Stimulated activated CD4-positive, alpha-beta T cell treated with anti-CD3 and anti-CD28 coated beads, Interleukin-15, amount 100 ng/mL, for 1 hour (primary cell): ENCODE measurements at places on chromosomes 1 and 21.

GRCh38 chr1:20698195-20698910, 19.5 kb downstream of the KIF17 start:
- no peak for DNase-seq

- no peak for DNase-seq
Observed at GRCh38 chr1:27137544-27138075, 17.3 kb downstream of the SLC9A1 start.

- DNase-seq: no peak
Observed at GRCh38 chr1:59020151-59020997, 236.5 kb upstream of the JUN start.

DNA sequence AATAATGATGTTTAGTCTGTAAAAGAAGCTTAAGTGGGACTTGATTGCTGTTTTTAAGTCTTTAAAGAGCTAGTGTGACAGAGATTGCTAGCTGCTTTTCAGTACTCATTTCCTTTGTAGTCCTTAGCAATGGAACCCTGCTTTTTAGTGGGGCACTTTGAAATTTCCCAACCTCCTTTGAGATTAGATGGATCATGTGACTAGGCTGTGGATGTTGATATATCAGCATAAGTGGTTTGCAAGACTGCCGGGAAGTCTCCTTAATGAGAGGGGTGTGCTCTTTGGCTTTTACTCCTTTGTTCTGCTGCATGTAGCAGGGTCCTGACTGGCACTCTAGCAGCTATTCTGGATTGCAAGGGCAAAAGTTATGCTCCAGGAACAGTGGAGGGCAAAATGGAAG, 11.2 kb upstream of the RCOR3 start:
- no peak for DNase-seq

GRCh38 chr1:98402860-98403259, 258.7 kb upstream of the SNX7 start:
- DNase-seq: no peak

DNA sequence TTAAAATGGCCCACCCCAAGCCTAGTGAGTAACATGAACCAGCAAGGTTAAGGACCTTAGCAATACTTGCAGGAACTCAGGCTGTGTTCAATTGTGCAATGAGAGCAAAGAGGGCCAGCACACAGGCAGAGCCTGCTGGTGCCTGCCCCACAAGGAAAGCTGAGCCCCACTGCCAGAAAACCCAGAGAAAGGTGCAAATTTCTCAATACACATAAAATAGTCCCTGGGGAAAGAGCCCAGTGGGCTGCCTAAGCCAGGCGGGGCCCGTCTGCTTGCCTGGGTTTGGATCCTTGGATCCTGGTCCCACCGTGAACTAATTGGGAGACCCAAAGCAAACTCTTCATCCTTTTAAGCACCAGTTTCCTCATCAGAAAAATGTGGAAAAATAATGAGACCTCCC, 128.5 kb upstream of the CACNA1E start:
- no peak for DNase-seq

- no peak for DNase-seq
Observed at GRCh38 chr1:203097001-203097400, 11.2 kb upstream of the MYOG start.

GRCh38 chr1:104795931-104796330, 1046.2 kb downstream of the AMY1C start:
- DNase-seq: no peak

- no peak for DNase-seq
Observed at GRCh38 chr1:160058087-160058486, 11.9 kb downstream of the KCNJ10 start.

DNA sequence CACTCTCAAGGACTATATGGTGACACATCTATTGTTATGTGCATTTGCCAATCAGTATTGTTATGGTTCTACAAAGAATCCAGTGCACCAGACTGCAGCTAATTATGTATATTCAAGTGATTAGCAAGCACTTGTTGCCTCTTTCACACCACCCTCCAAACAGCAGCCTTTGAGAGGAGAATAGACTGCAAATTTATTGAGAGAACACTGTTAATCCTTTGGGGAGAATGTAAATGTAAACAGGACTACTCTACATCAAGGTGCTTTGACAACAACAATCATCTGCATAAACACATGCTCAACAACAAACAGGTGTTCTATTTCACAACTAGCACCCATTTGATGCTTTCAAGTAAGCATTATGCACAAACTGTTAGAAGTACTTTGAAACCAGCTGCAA, 117.4 kb downstream of the AKT3 start:
- DNase-seq: no peak

GRCh38 chr1:244096691-244097090, 45.6 kb downstream of the ZBTB18 start:
- DNase-seq: no peak

DNA sequence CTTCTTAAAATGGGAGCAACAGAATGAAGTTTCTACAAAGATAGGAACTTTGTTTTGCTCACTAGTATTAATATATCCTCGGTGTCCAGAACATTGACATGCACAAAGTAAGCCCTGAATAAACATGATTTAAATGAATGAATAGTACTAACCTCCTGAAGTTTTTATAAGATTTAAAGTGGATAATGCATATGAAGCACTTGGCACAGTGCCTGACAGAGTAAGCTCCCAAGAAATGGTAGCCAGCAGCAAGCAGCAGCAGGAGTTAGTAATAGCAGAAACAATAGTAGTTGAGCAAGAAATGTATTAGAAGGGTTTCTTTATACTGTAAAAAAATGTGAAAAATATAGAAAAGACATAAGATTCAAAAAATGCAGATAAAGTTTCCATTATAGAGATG, 258.1 kb upstream of the C1orf87 start:
- no peak for DNase-seq

- no peak for DNase-seq
Observed at GRCh38 chr1:103513711-103514110, 11.8 kb upstream of the RNPC3 start.

GRCh38 chr1:43870306-43870705, 63.3 kb upstream of the ARTN start:
- no peak for DNase-seq

- DNase-seq: no peak
Observed at GRCh38 chr1:36807262-36807661, 227.1 kb downstream of the GRIK3 start.

GRCh38 chr1:22665752-22666151, 12.7 kb downstream of the C1QB start:
- no peak for DNase-seq

- DNase-seq: no peak
Observed at GRCh38 chr21:45109831-45110492, 35.6 kb downstream of the ADARB1 start.

DNA sequence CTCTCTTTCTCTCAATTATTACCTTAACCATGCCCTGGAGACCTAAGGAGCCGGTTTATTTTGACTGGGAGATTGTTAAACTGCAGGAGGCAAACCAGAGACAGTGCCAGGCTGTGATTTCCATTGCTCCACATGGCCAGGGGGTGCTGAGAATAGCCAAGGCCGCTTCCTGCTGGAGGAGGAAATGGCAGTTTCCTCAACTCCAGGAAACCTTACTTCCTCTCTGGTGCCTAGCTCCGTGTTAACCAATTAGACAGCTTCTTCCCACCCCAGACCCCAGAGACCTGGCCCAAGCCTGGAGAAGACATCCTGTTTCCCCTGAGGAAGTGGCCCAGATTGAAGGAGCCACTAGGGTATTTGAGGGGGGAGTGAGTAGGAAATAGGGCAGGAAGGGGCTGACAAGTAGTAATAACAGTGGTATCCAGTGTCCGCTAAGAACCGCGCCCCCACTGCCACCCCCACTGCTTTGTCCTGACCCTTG, 161.2 kb downstream of the PLPP3 start:
- DNase-seq: no peak

GRCh38 chr1:31739346-31739745, 24.8 kb downstream of the ADGRB2 start:
- DNase-seq: no peak

- DNase-seq: no peak
Observed at GRCh38 chr1:107877745-107878144, 87.2 kb downstream of the VAV3 start.

DNA sequence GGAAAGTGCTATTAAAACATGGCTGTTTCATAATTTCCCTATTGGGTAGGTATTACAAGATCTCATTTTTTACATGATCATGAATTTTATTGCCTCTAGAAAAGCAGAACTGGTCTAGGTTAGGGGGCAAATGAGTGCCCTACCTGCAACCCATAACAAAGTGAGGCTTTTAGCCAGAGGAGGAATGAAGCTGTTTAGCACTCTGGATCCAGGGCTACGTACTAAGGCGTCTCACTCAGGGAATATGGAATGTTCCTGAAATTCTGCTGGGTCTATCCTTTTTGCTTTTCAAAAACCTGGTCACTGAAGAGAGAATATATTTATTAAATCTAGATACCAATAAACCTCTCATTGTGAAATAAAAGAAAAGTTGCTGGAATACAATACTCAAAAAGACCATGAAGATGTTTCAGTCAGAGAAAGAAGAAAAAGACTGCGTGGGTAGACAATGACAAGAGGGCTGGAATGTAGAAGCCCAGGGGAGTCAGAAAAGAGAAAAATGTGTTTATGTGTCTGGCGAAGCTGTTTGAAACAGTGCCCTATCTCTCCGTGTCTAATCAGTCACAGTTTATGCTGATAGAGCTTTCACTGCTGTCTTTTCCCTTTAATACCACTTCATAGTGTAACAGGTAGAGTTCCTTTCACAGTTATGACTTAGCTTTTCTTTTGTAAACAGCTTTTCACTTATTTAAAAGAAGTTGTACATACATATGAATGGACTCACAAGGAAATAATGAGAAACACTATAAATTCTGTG, 25.0 kb upstream of the SYDE2 start:
- no peak for DNase-seq

- DNase-seq: no peak
Observed at GRCh38 chr1:84883286-84883685, 9.7 kb downstream of the LPAR3 start.

DNA sequence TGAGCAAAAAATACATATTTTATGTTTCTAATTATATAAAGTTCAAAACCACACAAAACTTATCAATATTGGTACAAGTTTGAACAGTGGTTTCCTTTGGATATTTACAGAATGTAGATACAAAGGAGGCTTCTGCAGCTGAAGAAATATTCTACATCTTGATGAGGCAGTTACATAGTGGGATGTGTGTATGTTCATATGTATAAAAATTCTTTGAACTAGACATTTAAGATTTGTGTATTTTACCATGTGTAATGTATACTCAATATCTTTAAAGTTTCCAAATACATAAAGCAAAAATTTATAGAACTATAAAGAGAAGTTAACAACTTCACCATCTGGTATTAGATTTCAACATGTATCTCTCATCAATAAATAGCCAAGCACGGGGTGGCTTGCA, 80.7 kb upstream of the TNFSF4 start:
- no peak for DNase-seq

GRCh38 chr1:30372792-30373433, 350.5 kb downstream of the MATN1 start:
- DNase-seq: no peak

- no peak for DNase-seq
Observed at GRCh38 chr1:174324493-174324892, 123.3 kb upstream of the GPR52 start.

GRCh38 chr1:172480431-172480830, 36.6 kb upstream of the PIGC start:
- DNase-seq: no peak

DNA sequence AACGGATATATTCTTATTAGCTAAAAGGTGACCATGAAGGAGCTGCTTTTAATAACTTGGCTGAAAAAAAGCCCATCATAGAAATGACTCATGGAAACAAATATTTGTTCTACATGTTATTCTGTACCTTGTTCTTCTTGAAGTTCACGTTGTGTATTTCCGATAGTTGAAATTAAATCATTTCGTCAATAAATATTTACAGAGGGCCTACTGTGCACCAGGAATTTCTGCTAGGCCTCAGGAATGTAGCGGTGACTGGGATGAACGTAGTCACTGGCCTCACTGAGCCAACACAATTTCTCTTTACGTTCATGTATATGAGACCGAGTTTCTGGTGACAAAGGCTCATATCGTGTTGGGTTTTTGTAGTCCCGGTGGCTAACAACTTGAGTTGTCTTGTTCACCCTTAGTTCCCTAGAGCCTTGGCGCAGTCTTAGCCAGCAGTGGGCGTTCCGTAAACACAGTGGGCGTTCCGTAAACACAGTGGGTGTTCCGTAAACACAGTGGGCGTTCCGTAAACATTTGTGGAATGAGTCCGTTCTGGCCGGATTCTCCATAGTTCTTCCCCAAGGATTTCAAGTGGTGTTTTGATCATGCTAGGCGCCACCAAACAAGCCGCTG, 53.2 kb upstream of the VAMP3 start:
- no peak for DNase-seq

GRCh38 chr21:46619846-46620245, 15.0 kb upstream of the S100B start:
- DNase-seq: no peak

DNA sequence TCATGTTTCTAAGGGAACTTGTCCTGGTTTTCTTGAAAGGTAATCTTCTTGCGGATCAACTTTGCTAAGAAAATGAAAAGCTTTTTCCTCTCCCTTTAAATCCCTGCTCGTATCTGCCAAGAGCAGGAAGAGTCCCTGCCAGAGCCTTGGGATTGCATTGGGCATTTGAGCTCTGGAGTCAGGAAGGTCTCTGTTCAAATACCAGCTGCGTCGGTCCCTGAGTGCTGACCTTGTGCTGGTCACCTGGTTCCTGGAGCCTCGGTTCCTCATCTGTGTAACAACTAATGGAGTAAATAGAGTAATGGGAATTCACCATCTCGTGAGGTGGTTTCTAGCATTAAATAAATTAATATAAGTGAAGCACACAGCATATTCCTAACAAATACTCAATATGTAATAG, 274.6 kb upstream of the TMEM51 start:
- no peak for DNase-seq

- no peak for DNase-seq
Observed at GRCh38 chr1:235295902-235296350, 32.1 kb downstream of the ARID4B start.

DNA sequence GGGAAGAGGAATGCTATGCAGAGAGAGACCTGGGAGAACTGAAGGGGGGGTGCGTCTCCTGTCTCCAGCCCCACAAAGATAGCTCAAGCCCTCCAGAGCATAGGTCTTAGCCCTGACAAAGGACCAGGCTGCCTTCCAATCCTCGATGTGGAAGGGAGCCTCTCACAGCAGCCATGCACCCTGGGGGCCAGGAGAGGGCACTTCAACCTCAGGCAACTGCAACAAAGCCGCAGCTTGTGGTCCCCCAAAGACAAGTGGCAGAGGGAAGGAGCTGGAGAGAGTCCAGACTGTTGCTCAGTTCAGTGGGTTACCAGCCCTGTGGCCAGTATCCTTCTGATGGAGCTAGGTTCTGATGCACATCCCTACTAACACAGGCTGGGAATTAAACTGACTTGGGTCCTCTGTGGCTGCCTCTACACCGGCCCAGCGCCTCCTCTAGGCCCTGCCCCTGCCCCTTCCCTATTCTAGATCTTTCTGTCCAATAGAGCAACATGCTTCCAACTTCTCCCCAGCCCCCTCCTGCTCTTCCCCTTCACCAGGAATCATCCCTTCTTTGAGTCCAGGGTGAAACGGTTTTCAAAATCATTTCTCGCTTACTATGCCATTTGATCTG, 100.7 kb upstream of the SPATA6 start:
- no peak for DNase-seq

GRCh38 chr1:55056632-55056992, 17.3 kb downstream of the PCSK9 start:
- DNase-seq: no peak

- DNase-seq: no peak
Observed at GRCh38 chr21:46063734-46064680, 33.9 kb upstream of the COL6A2 start.

GRCh38 chr1:94142022-94142421, 21.1 kb upstream of the ABCA4 start:
- no peak for DNase-seq
